Effector memory CD4-positive, alpha-beta T cell (primary cell): ENCODE measurements at places on chromosomes 13 and 19.

- no peak for DNase-seq
Measured at GRCh38 chr19:18059297-18059696, 27.4 kb downstream of the IL12RB1 start.

DNA sequence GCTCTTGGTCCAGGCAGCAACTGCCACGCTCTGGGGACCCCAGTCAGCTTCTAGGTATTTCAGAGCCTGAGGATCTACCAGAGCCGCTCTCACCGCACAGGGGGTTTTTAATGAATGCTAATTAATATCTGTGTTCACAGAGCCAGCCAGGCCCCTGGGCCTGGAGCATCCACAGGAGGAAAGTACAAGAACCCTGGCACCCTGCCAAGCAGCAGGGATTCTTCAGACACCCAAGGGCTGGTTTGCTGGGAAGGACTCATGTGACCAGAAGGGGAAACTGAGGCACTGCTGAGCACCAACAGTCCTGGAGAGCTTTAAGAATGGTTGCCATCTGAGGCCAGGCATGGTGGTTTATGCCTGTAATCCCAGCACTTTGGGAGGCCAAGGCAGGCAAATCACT, 38.0 kb upstream of the ADGRE5 start:
- DNase-seq: no peak

- DNase-seq: no peak
Measured at GRCh38 chr13:50357586-50358118, 342.4 kb downstream of the KCNRG start.

- DNase-seq: no peak
Measured at GRCh38 chr19:42178791-42179674, 38.4 kb downstream of the DEDD2 start.

- DNase-seq: no peak
Measured at GRCh38 chr13:48118030-48118429, 23.1 kb upstream of the MED4 start.

DNA sequence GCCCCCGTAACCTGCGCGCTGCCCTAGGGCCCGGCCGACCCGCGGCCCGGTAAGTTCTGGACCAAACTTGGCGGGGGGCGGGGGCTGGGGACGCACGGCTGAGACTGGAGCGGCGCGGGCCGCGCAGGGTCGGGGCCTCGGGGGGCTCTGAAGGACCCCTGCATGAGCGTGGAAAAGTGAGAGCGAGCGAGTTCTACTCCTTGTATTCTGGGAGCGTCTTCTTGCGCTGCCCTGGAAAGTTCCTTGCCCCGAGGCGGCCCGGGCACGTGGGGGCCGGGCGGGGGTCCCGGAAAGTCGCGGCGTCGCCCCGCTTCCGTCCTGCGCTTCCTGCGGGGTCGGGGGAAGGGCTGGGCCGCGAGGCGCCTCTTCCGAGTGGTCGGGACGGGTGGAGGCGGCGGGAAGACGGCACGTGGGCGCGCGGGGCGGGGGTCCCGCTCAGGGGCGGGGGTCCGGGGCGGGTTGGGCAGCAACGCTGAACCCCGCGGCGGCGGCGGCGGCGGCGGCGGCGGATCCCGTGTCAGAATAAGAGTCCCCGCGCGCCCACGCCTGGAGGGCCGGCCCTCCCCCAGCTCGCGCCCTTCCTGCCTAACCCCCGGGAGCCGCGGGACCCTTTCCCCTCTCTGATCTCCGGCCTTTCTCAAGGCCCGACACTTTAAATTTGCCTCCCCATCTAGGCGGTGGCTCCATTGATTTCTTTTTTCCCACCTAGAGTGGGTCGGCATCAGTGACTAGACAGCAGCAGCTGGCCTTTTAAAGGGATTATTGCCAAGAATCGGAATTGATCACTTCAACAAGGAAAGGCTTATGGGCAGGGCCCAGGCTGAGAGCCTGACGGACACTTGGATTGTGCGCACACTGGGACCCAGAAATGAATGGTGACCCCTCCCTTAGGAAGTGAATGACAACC, 749 bp downstream of the GATAD2A start:
- peak; percentile 43 for DNase-seq

DNA sequence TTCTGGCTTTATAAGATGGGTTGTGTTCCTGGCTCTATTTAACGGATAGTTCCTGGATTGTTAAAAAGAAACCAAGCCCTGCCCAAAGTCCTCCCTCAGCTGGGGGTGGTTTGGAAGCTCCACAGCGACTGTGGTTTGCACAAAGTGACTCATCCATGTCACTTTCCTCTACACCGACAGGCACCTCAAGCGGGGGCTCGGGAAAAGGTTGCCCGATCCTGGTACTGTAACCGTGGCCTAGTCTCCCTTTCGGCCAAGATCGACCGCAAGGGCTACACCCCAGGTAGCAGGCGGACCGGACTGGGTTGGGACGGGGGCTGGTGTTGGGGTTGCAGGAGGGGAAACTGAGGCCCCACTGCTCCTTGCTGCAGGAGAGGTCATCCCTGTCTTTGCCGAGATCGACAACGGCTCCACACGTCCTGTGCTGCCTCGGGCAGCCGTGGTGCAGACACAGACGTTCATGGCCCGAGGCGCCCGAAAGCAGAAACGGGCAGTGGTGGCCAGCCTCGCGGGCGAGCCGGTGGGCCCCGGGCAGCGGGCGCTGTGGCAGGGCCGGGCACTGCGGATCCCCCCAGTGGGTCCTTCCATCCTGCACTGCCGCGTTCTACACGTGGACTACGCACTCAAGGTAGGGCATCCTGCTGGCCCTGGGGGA, 1.6 kb downstream of the ARRDC2 start:
- no peak for DNase-seq

GRCh38 chr13:94232956-94233355, 246.5 kb downstream of the DCT start:
- no peak for DNase-seq

DNA sequence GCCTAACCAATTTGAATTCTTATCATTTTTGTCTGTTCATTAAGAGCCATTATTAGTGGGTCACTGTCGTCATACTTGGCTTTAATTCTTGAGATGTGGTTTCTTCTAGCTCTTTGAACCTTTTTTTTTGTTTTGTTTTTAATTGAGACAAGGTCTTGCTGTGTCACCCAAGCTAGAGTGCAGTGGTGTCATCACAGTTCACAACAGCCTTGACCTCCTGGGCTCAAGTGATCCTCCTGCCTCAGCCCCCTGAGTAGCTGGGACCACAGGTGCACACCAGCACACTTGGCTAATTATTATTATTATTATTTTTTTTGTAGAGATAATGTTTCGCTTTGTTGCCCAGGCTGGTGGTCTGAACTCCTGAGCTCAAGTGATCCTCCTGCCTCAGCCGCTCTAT, 25.8 kb upstream of the LDLR start:
- no peak for DNase-seq

DNA sequence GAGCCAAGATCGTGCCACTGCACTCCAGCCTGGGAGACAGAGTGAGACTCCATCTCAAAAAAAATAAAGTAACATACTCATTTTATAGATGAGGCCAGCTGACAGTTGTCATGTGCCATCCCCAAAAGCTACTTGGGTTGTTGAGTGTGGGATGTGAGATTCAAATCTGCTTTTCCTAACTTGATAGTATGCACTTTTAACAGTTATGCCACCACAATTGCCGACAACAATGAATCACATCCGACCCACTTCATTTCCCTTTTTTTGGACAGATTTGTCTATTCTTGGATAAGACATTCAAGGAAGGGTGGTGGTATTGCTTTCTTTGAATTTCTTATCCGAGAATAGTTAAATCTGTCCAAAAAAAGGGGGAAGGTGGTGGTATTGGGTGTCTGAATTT, 16.3 kb upstream of the DNMT1 start:
- DNase-seq: no peak

- DNase-seq: no peak
Measured at GRCh38 chr13:98033277-98034247, 80.1 kb downstream of the IPO5 start.

DNA sequence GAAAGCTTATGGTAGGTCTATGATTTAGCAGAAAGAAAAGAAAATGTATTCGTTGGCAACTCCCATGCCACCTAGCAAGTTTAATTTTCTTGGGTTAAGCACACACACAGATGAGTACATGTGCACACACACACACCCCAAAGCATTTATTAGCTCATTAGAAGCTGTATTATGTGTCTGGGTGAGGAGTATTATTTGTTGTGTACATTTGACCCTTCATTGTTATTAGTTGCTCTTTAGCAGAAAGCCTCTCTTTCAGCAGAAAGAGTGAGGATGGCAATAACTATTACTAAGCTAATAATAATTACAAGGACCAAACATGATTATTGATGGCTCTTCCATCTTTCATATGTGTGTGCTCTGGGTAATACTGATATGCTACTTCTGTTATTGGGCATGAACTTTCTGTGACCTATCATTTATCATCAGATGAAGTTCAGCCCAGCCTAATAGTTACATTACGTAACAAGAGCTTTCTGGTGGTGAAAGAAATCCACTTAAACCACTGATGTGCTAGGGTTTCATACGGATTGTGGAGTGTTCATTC, 177.4 kb upstream of the OBI1 start:
- no peak for DNase-seq

DNA sequence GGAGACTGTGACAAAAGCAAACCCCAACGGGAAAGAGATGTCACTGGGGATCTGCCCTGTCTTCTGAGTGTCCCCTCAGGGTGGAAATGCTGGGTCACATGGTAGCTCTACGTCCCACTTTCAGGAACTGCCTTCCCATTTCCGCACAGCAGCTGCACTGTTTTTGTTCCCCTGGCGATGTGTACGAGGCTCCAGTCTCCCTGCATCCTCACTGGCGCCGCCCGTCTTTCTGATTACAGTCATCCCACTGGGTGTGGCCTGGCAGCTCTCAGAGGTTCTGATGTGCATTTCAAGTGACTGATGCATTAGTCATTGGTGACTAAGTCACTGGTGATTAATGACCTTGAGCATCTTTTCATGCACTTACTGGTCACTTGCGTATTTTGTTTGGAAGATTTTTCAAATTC, 21.2 kb downstream of the PCID2 start:
- DNase-seq: no peak

GRCh38 chr13:58134012-58134411, 502.5 kb downstream of the PCDH17 start:
- DNase-seq: no peak

GRCh38 chr19:37506387-37507166, at the start of gene ZNF793:
ZNF793 (plus strand) TSS chr19:37506939; CDS start chr19:37523440, 16,501 bp downstream.
- peak; percentile 57 for DNase-seq

DNA sequence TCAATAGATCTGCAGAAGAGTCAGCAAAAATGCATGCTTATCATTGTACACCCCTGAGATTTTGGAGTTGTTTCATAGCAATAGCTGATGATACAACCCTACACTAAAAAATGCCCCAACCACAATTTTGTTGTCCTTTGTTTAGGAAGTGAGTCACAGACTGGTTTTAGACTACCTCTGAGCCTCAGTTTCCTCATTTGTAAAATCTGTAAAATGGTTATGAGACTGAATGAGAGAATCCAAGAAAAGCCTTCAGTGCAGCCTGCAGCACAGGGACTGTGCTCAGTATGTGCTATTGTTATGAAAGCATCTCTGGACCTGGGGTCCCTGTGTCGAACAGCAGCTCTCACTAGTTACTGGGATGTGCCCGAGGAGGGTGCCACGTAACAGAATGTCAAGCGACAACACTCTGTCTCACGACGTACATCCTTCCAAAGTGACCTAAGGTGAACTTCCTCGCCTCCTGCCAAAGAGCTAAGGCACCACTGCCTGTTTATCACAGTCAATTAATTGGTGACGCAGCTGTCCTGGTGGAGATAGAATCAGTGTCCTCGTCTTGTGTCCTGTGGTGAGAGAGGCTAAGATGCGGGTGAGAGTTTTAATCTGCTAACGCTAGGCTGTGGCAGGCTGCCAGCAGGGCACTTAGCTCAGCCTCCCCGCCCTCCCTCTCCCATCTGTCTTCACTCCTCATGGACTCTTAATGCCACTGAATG, 18.1 kb downstream of the DHRS12 start:
- DNase-seq: no peak

DNA sequence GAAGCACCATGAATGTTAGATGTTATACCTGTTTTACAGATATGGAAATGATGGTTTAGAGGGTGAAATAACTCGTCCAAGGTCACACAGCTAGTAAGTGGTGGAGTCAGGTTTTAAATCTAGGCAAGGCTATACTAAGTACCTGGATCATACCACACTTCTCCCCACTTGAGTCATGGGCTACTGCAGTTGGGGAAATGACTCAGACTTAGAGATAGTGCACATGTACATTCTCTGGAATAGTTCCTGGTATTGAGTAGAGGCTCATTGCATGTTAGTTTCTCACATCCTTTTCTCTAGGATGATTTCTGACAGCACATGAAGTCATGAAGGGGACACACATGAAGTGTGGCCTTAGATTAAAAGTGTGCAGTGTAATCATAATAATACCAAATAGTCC, 76.2 kb upstream of the TNFSF11 start:
- DNase-seq: no peak

GRCh38 chr13:20525144-20525600, 485 bp downstream of the CRYL1 start:
- DNase-seq: peak; percentile 4

DNA sequence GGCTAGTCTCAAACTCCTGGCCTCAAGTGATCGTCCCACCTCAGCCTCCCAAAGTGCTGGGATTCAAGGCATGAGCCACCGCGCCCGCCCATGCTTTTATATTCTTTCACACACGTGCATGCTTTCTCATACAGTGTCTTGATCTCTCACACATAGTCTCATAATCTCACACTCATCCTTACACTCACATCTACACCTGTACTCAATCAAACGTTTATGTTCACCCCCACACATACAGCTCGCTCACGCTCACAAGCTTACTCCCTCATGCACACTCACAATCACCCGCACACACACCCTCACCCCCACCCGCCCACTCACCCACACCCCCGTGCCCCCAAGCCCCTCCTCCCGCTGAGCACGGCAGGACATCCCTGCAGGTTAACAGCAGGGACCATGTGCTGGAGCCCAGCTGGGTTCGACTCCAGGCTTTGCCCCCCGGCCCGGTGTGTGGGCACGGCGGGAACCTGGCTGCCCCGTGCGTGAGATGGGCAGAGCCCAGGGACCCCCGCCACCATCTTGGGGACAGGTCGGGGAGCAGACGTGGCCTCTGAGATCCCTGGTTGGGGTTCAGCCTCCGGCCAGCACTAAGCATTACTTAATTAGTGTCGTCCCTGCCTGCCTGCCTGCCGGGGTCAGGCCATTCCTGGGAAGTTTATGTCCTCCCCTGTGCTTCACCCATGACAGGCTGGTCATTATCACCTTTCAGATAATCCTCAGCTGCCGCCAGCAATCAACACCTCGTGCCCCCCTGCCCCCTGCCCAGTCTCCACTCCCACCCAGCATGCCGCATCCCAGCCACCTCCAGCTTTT, 11.4 kb downstream of the SBK2 start:
- no peak for DNase-seq

- DNase-seq: no peak
Measured at GRCh38 chr13:21077076-21077787, 15.8 kb upstream of the LATS2 start.

- no peak for DNase-seq
Measured at GRCh38 chr13:111161601-111162600, 46.8 kb downstream of the ARHGEF7 start.
